HEK293T (cell line): ENCODE measurements at places on chromosomes 5 and 9.

DNA sequence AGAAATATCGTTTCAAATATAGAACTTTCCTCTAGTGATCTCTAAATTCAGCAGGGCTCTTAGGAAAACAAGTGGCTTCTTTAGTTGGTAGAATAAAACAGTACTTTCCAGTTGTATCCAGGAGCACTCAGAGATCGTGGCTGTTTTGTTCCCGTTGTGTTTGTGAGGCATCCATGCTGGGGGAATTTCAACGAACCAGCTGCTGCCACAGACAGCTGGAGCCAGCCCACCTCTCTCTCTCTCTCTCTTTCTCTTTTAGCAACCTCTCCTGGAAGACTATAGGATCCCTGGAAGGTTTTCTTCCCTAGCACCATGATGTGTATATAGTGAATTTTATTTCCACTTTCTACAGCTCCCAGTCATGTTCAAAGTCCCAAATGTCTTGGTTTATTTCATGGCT is 1116.0 kb upstream of the SEMA6A start:
- DNase-seq, result no peak

GRCh38 chr9:34715639-34716215 is 5.8 kb upstream of the CCL21 start:
- DNase-seq, result no peak

DNA sequence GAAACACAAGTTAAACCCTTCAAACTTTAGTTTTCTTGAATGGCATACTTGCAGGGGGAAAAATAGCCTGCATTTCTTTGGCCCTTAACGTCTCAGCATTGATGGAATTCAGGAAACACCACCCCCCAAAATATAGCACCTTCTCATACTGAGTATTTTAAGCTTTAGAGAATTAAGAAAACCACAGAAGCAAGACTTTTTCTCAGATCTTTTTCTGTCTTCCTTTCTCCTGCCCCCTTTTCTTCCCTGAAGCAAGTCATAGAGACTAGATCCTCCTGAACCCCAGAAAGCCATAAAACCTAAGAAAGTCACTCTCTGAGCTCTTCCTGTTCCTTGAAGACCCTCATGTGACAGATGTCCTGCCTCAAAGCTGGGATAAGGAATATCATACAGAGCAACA is 1069.9 kb downstream of the EFNA5 start:
- DNase-seq, result no peak

DNA sequence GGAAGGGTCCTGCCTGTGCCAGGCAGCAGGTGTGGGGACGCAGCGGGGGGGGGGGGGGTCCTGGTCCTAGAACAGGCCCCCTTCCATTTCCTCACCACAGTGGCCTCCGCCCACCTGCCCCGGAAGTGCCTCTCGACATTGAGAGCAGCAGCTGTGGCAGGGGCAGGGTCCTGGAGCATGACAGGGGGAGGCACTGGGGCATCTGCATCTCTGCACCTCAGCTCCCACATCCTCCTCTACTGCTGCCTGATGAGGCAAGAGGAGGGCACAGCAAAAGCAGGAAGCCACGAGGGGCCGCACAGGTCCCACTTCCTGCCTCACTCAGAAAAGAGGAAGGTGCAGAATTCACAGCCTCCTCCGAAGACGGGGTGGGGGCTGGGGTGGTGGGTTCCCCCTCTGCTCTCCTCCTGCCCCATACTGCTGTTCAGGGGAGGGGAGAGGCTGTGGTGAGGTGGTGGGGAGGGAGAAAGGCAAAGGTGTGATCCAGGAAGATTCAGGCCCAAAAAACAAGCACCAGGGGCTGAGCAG is 14.8 kb downstream of the AKNA start:
- no peak for DNase-seq

- DNase-seq, result no peak
These were observed 34.2 kb downstream of the CDC14B start for GRCh38 chr9:96585426-96585825.
